ENCODE measurements at places on chromosomes 1 and 21. TPM values are rescaled to one million over a fixed set of nuclear protein-coding genes. Genes with fewer than 3 reads are reported as not detected.
A peak's percentile ranks its signal among the peaks of the same experiment; 100 is the strongest.

The CHODL gene
- 1.2 TPM for total RNA-seq

The PIK3R3 gene
- 10.9 TPM for total RNA-seq

The HOOK1 gene
- 43.9 TPM for total RNA-seq

The UBXN10 gene
- total RNA-seq: 0.76 TPM

The SPRR3 gene
- total RNA-seq: not detected

DNA sequence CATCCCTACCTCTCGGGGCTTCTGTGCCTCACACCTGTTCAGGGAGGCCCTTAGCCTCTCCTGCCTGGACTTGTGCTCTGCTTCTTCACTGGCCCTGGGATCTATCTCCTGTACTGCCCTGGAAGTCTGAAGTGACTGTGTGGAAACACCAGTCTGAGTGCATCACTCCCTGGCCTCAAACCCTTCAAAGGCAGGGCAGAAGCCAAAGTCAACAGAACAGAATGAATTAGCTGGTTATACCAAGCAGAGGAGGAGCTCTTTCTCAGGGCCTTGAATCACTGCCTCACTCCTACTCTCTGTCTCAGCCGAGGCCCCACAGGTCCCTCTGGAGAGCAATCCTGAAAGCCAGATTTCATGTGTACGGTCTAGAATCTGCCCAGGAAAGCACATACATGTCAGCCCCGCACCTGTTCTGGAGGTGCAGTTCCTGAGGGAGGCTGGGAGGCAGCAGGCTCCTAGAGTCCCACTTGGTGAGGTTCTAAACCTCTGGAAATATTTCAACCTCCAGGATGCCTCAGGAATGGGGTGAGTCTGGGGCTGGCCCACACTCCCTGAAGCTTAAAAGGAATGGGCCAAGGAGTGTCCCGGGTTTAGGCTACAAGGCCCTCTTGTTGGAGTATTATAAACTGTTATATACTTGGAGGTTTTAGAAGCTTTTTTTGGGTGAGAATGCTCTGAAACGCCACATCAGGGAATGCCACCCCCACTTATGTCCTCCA lies 98.3 kb downstream of the ABCA4 start:
- peaks cover 42% of the 10 kb centered on the region for H3K4me1 ChIP-seq
- H3K36me3 ChIP-seq: no peaks in the 10 kb centered on the region
- no peak for DNase-seq
- H3K27ac ChIP-seq: no peak overlapping the region

DNA sequence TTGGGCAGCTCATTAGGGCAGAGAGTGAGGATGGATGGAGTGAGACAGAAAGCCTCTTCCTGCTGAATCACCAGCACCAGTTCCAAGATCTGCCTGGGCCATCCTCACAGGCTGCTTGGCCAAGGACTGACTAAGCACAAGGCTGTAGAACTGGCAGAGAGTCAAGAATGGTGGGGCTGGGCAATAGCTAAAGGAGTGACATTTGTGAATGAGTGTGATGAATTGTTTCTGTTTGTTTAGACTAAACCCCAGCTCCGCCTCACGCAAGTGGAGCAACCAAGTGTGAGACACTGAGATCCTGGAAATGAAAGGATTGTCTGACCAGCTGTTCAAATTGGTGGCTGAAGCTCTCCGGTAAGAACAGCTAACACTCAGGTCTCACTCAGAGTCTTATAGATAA lies 38.6 kb downstream of the BRINP2 start:
- H3K27ac ChIP-seq: no peak overlapping the region
- no peaks in the 10 kb centered on the region for H3K36me3 ChIP-seq
- H3K27me3 ChIP-seq: peaks cover 52% of the 10 kb centered on the region
- no peak overlapping the region for H3K4me3 ChIP-seq
- no peak for DNase-seq
- H3K4me1 ChIP-seq: no peaks in the 10 kb centered on the region

DNA sequence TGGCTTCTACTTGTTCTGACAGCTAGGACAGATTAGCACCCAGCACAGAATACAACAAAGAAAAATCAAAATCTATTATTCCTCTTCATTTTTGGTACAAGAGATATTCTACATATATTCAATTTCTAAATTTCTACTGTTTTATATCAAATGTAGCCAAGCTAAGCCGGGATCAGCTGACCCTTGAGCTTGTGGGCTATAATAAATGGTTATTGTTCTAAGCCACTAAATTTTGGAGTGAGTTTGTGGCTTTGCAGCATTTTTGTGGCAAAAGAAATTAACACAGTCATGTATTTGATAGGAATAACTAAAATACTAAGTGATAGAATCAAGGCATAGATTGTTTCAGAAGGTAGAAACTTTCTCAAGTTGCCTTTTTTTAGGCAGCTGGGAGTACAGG lies 50.7 kb downstream of the APP start:
- H3K4me1 ChIP-seq: peaks cover 92% of the 10 kb centered on the region
- no peak overlapping the region for H3K4me3 ChIP-seq
- DNase-seq: no peak
- no peaks in the 10 kb centered on the region for H3K27me3 ChIP-seq
- H3K27ac ChIP-seq: peak overlapping the region; percentile 36

GRCh38 chr1:165116171-165116570 lies 240.3 kb downstream of the LMX1A start:
- H3K4me1 ChIP-seq: peaks cover 10% of the 10 kb centered on the region
- no peak for DNase-seq
- H3K4me3 ChIP-seq: no peak overlapping the region
- H3K36me3 ChIP-seq: no peaks in the 10 kb centered on the region

GRCh38 chr21:44957047-44957831 lies 17.4 kb downstream of the SLX9 start:
- no peaks in the 10 kb centered on the region for H3K27me3 ChIP-seq
- H3K36me3 ChIP-seq: peaks cover 22% of the 10 kb centered on the region
- no peaks in the 10 kb centered on the region for H3K4me1 ChIP-seq
- H3K27ac ChIP-seq: peak overlapping the region; percentile 95

- peaks cover 9% of the 10 kb centered on the region for H3K27me3 ChIP-seq
- H3K27ac ChIP-seq: no peak overlapping the region
- no peak overlapping the region for H3K4me3 ChIP-seq
- DNase-seq: no peak
- no peaks in the 10 kb centered on the region for H3K36me3 ChIP-seq
- H3K4me1 ChIP-seq: peaks cover 17% of the 10 kb centered on the region
These were observed 22.3 kb downstream of the NAV1 start for GRCh38 chr1:201561195-201561564.

GRCh38 chr1:184708084-184708676 lies 46.5 kb downstream of the EDEM3 start:
- peaks cover 3% of the 10 kb centered on the region for H3K36me3 ChIP-seq
- H3K4me1 ChIP-seq: no peaks in the 10 kb centered on the region
- DNase-seq: no peak
- no peak overlapping the region for H3K4me3 ChIP-seq

DNA sequence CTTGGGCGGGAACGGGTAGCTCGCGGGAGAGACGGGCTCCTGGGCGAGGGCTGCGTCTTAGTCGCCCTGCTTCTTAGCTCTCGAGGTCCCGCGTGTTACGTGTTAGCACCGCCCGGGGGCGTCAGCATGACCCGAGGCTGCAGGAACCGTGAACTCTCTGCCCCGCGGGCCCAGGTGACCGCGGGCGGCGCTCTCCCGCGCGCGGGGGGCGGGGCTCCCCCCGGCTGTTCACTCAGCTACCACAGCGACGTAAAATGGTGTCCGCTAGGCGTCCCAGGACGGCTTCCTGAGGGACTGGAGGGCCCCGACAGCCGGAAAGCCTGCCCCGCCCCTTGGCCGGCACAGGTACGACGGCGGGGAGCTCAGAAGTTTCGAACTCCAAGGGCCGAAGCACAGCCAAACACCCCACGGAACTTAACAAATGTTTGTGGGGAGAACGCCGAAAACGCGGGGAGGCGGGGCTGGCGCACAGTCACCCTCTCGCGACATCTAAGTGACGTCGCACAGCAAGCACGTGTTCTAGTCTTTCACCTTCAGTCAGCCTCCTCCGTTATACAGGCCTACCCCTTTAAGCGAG lies 780 bp upstream of the RBM15 start:
- peak overlapping the region; percentile 99 for H3K27ac ChIP-seq
- H3K4me1 ChIP-seq: peaks cover 47% of the 10 kb centered on the region
- DNase-seq: peak; percentile 92
- no peak overlapping the region for H3K4me3 ChIP-seq
- peaks cover 34% of the 10 kb centered on the region for H3K36me3 ChIP-seq

DNA sequence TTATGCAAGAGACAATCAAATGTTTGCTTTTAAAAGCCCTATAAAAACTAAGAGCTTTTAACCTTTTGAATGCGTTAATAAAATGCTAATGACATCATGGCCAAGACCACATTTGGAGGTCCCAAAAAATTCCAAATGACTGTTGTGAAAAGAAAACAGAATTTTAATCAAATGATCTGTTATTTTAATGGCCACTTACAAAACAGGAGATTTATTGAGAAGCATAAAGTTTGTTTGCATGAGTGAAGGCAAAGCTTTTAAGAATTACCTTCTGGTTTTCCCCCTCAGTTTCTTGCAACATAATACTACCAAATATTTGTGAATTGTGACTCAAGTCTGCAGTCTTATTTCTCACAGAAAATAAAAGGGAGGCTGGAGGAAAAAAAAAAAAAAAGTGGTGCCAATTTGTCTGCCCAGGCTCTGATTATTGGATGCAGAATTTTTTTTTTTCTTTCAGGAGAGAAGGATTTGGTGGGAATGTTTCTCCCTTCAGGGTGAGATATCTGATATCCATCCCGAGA lies 60.7 kb downstream of the GORAB start:
- no peak overlapping the region for H3K27ac ChIP-seq
- no peak for DNase-seq
- peaks cover 16% of the 10 kb centered on the region for H3K4me1 ChIP-seq
- H3K27me3 ChIP-seq: peaks cover 56% of the 10 kb centered on the region
- no peak overlapping the region for H3K4me3 ChIP-seq

GRCh38 chr1:221100611-221101010 lies 221.4 kb downstream of the HLX start:
- DNase-seq: no peak
- H3K4me1 ChIP-seq: no peaks in the 10 kb centered on the region

- no peak for DNase-seq
- no peaks in the 10 kb centered on the region for H3K36me3 ChIP-seq
- peaks cover 2% of the 10 kb centered on the region for H3K4me1 ChIP-seq
- no peaks in the 10 kb centered on the region for H3K27me3 ChIP-seq
These were observed 60.1 kb upstream of the PTGS2 start for GRCh38 chr1:186740324-186740723.

DNA sequence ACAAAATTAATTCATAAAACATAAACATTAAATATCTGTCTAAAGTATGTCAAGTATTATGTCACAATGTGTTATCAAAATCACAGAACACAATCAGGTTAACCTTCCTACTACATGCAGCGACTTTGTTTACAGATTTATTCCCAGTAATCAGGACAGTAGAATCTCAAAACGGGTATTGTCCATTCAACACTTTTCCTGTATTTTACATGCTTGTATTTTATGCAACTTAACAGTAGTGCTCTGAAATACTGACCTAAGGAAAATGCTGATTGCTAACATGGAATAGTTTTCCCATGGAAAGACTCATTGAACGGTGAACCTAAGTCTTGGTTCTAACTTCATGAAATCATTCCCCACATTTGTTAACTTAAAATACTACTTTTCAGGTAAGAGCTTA lies 2.3 kb downstream of the SERBP1 start:
- peak overlapping the region; percentile 100 for H3K4me3 ChIP-seq
- peak overlapping the region; percentile 48 for H3K27ac ChIP-seq

DNA sequence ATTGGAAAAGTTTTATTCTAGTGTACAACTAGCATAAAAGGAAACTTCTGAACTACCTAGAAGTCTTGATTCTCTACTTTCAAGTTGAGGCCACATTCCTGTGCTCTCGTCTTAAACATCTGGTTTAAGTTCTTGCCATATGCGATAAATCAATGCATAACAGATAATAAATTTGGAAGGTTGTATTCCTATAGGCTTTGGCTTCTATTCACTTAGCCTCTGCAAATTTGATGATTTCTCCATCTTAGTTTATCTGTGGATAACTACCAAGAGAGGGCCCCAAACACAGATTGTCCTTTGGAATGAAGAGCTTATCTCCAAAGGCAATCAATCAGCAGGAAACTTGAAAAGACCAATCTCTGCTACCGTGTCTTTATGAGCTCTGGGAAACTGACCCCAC lies 11.7 kb upstream of the RNF2 start:
- H3K4me1 ChIP-seq: no peaks in the 10 kb centered on the region
- no peak overlapping the region for H3K27ac ChIP-seq
- H3K36me3 ChIP-seq: peaks cover 4% of the 10 kb centered on the region
- no peaks in the 10 kb centered on the region for H3K27me3 ChIP-seq
- no peak for DNase-seq
- H3K4me3 ChIP-seq: no peak overlapping the region

DNA sequence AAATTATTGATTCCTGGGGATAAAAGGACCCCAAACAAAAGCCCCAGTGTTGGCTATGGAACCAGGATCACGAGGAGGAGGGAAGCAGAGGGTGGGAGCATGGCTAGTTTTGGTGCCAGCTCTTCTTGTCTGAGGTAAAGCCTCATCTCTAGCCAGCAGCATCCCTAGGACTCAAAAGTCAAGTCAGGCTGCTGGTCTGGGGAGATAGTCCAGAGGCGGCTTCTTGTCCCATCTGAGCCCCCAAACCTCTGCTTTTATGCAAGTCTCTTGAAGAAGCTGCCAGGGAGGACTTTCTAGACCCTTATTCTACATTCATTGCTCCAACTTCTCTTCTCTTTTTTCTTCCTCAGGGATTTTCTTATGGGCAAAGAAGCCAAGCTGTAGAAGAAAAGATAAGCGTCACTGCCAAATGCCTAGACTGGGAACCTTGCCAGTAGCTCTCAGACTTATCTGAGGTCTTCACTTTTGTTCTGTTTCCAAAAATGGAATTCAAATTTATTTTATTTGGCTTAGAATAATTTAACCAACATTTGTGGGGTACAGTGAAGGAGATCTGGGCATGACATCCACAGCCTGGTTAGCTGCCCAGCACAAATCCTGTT lies 6.9 kb upstream of the ANKRD35 start:
- no peak for DNase-seq
- H3K27me3 ChIP-seq: peaks cover 17% of the 10 kb centered on the region
- peak overlapping the region; percentile 62 for H3K4me3 ChIP-seq
- H3K4me1 ChIP-seq: peaks cover 19% of the 10 kb centered on the region
- H3K36me3 ChIP-seq: no peaks in the 10 kb centered on the region

- H3K27ac ChIP-seq: no peak overlapping the region
- H3K4me1 ChIP-seq: no peaks in the 10 kb centered on the region
- H3K4me3 ChIP-seq: no peak overlapping the region
- H3K27me3 ChIP-seq: peaks cover 67% of the 10 kb centered on the region
- H3K36me3 ChIP-seq: no peaks in the 10 kb centered on the region
These were observed 111.0 kb downstream of the TAS1R2 start for GRCh38 chr1:18748435-18748834.

DNA sequence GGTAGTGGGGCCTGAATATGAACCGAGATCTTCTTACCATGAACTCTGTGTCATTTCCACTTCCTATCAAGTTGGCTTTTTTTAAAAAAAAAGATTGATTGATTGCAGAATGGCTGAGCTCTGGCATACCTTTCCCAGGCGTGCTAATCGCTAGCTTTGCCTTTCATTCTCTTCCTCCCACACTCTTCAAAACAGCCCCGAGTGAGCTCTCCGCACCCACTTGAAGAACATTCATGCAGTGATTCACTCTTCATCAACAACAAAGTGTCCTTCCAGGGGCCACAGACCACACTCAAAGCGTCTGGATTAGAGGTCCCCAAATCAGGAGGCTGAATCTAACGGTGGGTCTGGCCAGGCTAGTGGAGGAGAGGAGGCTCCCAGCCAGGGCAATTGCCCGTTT lies 96.3 kb upstream of the GALNT2 start:
- H3K4me3 ChIP-seq: no peak overlapping the region
- H3K4me1 ChIP-seq: no peaks in the 10 kb centered on the region
- H3K27me3 ChIP-seq: no peaks in the 10 kb centered on the region

GRCh38 chr1:96995351-96995750 lies 273.8 kb downstream of the PTBP2 start:
- no peaks in the 10 kb centered on the region for H3K36me3 ChIP-seq
- H3K27me3 ChIP-seq: no peaks in the 10 kb centered on the region
- no peak overlapping the region for H3K4me3 ChIP-seq
- no peak for DNase-seq
- H3K27ac ChIP-seq: no peak overlapping the region

All from WTC11 (cell line).